ENCODE measurements at places on chromosomes 2 and 18. TPM values are rescaled to one million over a fixed set of nuclear protein-coding genes. Genes with fewer than 3 reads are reported as not detected.

PPP4R3B gene
- 53.8 TPM for total RNA-seq

HOXD9 gene
- total RNA-seq = 5.7 TPM

DSG4 gene
- total RNA-seq = not detected

CD8B2 gene
- under 0.01 TPM for total RNA-seq

AQP4 gene
- total RNA-seq = 4.2 TPM

FAM124B gene
- total RNA-seq = 12.5 TPM

SH3YL1 gene
- total RNA-seq = 25.1 TPM

ANKRD30B gene
- under 0.01 TPM for total RNA-seq

TUBA3E gene
- total RNA-seq = not detected

KCNF1 gene
- total RNA-seq = 1.6 TPM

CFAP53 gene
- total RNA-seq = not detected

TDRD15 gene
- total RNA-seq = not detected

IL1RL2 gene
- not detected for total RNA-seq

CD8B gene
- 1.0 TPM for total RNA-seq

CNDP1 gene
- total RNA-seq = not detected

CYP27C1 gene
- total RNA-seq = 2.6 TPM

CRYBA2 gene
- total RNA-seq = not detected
